Muscle of arm (tissue), 14 donors: ENCODE measurements at places on chromosomes 12 and 14. TPM values are rescaled to one million over a fixed set of nuclear protein-coding genes. Genes with fewer than 3 reads are reported as not detected.

The SLC6A13 gene
- not detected for polyA plus RNA-seq

The A2ML1 gene
- polyA plus RNA-seq: 21.5 TPM

The FAM181A gene
- not detected for polyA plus RNA-seq

The KRT74 gene
- polyA plus RNA-seq: not detected

The TRPV4 gene
- 0.62 TPM for polyA plus RNA-seq

The THAP2 gene
- 15.0 TPM for polyA plus RNA-seq

The MANSC4 gene
- 0.39 TPM for polyA plus RNA-seq

The MFAP5 gene
- polyA plus RNA-seq: 209 TPM

The SLC25A47 gene
- not detected for polyA plus RNA-seq

The ENDOU gene
- 0.11 TPM for polyA plus RNA-seq

The KCNH5 gene
- polyA plus RNA-seq: 0.03 TPM

The PDE3A gene
- polyA plus RNA-seq: 11.0 TPM

The NUP37 gene
- 20.1 TPM for polyA plus RNA-seq

The PUS7L gene
- polyA plus RNA-seq: 10.0 TPM

The CBLN3 gene
- polyA plus RNA-seq: 1.6 TPM

The RHOJ gene
- 30.5 TPM for polyA plus RNA-seq

The LAG3 gene
- 0.16 TPM for polyA plus RNA-seq

The SMOC1 gene
- polyA plus RNA-seq: 6.1 TPM

The DPF3 gene
- polyA plus RNA-seq: 16.8 TPM

The CATSPERB gene
- polyA plus RNA-seq: 0.50 TPM

The E2F7 gene
- polyA plus RNA-seq: 4.5 TPM

The RNASE7 gene
- polyA plus RNA-seq: 0.23 TPM

The REM2 gene
- polyA plus RNA-seq: 0.09 TPM

The PLEKHG7 gene
- 0.39 TPM for polyA plus RNA-seq
